Bronchial epithelial cell (primary cell): ENCODE measurements at places on chromosomes 6 and 20. TPM values are rescaled to one million over a fixed set of nuclear protein-coding genes. Genes with fewer than 3 reads are reported as not detected.

Gene CASS4
- total RNA-seq, result 0.13 TPM in 1 of 2 replicates, not detected in the other

Gene SMLR1
- not detected in 2 replicates for total RNA-seq

DNA sequence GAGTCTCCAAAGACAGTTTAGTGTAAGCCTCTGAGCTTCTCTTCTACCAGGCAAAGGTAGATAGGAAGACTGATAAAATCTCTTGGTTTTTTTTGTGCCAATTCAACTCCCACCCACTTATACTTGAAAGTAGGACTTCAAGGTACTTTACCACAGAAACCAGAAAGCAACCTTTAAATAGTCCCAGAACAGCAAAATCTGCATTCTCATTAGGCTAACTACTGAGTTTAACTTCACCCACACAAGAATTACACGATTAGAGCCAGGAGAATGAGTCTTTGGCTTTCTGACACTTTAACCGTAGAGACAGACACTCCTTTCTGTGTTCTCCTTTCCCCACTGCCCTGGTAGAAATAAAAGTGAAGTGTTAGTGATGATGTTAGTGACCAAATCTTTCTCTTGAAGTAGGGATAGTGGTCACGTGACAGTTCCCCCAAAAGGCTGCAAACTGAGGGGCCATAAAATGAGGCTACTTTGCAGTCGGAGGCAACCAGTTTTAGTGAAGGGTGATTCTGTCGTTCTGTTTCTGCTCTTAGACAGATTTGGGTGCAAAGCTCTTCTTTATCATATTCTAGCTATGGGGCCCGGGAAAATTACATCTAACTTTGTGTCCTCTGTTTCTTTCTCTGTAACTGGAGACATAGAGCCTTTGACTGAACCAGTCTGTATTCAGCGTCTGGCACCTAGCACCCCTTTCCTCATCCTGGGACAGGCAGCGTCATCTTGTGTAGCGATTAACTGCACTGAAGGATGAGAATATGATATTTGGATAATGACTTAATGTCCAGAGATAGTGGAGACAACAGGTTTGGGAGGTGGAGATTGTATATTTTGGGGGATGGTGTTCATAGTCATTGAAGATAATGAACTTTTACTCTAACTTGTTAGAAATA, 206.4 kb upstream of the CITED2 start:
- DNase-seq, result no peak

GRCh38 chr6:144379356-144379755, 94.2 kb downstream of the UTRN start:
- peak; percentile 38 for DNase-seq

DNA sequence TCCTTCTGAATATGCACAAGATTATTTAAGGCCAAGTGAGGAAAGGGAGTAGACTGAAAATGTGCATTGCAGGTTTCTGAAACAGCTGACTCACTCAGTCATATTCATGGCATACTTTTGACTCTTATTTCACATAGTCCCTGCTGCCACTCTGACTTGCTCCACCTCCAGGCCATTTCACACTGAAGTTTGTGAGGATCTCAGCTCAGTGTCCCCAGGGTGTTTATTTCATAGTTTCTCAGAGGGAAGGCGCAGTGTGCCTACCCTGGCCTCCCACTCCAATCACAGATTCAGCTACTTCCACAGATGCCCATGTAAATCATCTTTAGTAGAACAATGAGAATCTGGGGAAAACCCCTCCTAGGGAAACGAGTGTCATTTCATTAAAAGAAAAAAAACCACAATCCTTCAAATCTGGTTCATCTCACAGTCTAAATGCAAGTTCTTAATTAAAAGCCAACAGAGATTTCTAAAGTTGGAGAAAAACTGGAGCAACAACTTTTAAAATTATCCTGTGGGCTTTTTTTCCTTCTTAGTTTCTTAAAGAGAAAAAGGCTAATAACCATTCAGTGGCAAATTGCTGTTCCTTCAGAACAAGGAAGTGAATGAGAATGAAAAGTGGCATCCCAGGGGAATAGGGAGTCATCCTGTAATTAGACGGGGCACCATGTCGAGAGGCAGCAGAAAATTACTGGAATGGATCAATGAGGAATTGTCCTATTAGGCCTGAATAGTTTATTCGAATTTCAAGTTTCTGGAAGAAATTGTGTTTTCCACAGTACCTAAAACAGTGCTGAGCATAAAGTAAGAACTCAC, 133.6 kb downstream of the TFAP2B start:
- peak; percentile 38 for DNase-seq

GRCh38 chr6:164928057-164928727, 381.2 kb downstream of the C6orf118 start:
- DNase-seq, result no peak

Gene TBXT
- total RNA-seq, result not detected in 2 replicates

DNA sequence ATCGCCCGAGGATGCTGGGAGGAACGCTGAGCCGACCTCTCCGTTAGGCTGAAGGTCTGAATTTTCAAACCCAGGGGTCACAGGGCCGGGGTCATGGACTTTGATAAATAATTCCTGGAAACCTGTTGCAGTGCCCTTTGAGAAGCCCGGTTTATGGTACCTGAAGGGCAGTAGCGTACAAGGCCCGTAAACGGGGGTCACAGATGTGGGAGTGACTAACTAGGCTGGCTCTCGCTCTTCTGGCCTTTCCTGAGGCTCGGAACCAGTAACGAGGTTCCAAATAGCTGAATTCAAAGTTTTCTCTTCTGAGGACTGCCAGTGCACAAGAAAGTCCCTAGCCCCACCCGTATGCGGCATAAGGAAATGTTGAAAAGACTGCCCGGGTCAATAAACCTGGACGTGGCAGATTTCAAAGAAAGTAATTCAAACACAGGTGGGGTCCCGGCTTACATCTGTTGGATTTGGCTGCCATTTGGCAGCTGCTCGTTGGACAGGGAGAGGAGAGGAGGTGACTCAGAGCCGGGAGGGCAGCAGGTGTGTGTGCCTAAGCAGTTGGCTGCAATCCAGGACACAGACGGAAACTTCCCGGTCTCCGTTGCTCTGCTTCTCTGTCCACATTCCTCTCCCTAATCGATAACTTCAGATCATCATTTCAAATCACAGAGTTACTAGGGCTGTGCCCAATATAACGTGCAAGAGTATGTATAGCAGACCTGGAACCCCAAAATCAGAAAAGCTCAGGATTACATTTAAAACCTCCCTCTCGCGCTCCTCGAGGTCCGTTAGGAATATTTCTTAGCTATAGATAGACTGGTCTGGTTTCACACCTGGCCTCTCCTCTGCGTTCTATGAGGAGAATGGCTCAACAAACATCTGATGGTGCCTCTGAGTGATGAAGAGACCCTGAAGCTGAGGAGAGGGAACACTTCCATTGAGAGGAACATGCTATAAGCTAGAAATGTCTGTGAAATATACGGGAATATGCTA, 765 bp upstream of the GMDS start:
- DNase-seq, result peak; percentile 85

Gene TREM1
- 1.8 and 21.1 TPM in 2 replicates for total RNA-seq

Gene WFDC10B
- not detected in 2 replicates for total RNA-seq
